ENCODE measurements at places on chromosomes 5 and 9. TPM values are rescaled to one million over a fixed set of nuclear protein-coding genes. Genes with fewer than 3 reads are reported as not detected.

GRCh38 chr5:139670369-139671095 is 22.4 kb downstream of the CXXC5 start:
- H3K4me3 ChIP-seq, result peak overlapping the region; percentile 84
- peaks cover 73% of the 10 kb centered on the region for H3K4me1 ChIP-seq
- peak overlapping the region; percentile 72 for H3K27ac ChIP-seq
- DNase-seq, result peak; percentile 68
- H3K27me3 ChIP-seq, result no peaks in the 10 kb centered on the region

- H3K27me3 ChIP-seq, result peaks cover 29% of the 10 kb centered on the region
- H3K27ac ChIP-seq, result no peak overlapping the region
- H3K36me3 ChIP-seq, result no peaks in the 10 kb centered on the region
- DNase-seq, result no peak
These were observed 70.6 kb downstream of the SH3TC2 start for GRCh38 chr5:148992265-148992664.

Gene DNAJA1
- total RNA-seq, result 70.7 TPM

DNA sequence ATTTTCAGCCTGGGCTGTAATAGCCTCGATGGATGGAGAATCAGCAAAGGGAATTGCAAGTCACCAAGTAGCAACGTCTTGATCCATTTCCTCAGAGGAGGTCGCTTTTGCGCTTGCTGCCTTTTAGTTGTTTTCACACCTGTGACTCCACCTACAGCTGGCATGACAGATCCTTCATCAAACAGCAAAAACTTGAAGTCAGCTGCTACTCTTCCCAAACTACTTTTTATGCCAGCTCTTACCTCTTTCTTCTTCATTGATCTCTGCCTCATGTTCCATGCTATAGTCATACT is 107.7 kb downstream of the MAT2B start:
- no peaks in the 10 kb centered on the region for H3K27me3 ChIP-seq
- H3K27ac ChIP-seq, result no peak overlapping the region
- no peaks in the 10 kb centered on the region for H3K36me3 ChIP-seq
- no peaks in the 10 kb centered on the region for H3K4me1 ChIP-seq
- no peak for DNase-seq

Gene CCDC171
- total RNA-seq, result 2.1 TPM

DNA sequence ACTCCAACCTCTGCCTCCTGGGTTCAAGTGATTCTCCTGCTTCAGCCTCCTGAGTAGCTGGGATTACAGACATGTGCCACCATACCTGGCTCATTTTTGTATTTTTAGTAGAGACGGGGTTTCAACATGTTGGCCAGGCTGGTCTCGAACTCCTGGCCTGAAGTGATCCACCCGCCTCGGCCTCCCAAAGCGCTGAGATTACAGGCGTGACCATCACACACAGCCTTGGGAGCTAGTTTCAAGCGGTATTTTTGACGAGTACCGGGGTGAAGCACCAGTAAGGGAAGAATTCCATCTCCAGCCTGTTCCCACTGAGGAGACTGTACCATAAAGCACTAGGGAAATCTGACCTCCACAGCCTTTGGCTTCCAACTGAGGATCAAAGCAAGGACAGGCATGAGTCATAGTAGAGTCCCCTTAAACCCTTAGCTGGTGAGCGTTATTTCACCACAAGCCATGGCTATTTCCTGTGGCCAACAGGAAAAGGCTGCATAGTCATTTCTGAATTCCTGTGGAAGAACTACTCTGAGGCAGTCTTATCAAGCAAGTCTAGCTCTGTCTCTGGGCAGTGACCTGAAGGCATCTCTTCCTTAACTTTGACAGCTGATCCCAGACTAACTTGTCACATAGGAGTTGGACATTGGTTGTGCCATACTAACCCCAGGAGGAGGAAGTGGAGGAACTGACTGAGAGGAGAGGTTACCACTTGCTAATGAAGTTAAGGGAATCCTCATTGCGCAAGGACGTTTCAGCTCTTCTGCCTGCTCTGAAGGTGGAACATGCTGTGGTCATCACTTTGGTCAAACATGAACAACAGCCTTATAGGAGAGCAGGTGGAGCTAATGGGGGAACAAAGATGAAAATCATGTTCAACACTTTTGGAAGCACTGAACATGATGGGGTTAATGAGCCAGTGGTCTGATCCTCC is 85.8 kb upstream of the DMRT1 start:
- H3K27ac ChIP-seq, result no peak overlapping the region
- H3K27me3 ChIP-seq, result no peaks in the 10 kb centered on the region
- H3K4me3 ChIP-seq, result no peak overlapping the region
